ENCODE measurements at places on chromosomes 12 and 14.
A peak's percentile ranks its signal among the peaks of the same experiment; 100 is the strongest.

GRCh38 chr12:110046451-110047187, 1.7 kb downstream of the C12orf76 start:
- no peak for DNase-seq

DNA sequence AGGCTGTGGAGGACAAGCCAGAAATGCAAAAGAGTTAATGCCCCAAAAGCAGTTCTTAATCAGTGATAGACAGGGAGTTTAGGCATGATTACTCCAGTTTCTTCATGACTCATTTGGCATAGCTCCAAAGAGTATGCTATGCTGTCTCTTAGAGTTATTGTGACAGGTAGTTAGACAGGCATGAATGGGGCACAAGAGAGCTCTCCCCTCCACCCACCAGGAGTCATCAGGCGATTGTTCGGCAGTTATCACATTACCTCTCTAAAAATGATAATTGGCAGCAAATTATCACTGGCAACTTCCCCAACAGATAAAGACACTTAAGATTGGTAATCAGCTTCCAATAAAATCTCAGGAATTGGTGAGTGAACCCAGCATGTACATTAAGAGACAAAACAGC, 320.1 kb downstream of the DAD1 start:
- peak; percentile 84 for DNase-seq

DNA sequence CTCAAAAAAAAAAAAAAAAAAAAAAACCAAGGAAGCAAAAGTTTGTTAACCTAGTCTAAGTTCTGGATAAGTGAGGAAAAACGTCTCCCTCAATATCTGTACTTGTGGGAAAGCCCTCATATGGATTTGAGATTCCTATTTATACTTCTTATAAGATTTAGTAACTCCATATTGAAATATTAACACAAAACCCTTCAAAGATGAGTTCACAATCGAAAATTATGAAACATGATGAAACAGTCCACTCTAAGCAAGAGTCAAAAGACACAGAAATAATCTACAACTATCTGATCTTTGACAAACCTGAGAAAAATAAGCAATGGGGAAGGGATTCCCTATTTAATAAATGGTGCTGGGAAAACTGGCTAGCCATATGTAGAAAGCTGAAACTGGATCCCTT, 25.2 kb downstream of the VWF start:
- DNase-seq = no peak

GRCh38 chr12:91001306-91001705, 3.5 kb downstream of the EPYC start:
- DNase-seq = no peak

GRCh38 chr12:118061011-118061872, at the start of gene WSB2:
WSB2 (minus strand) TSS chr12:118061179; CDS start chr12:118061048, 131 bp downstream.
- DNase-seq = peak; percentile 5

- DNase-seq = no peak
Measured at GRCh38 chr12:107894589-107894988, 120.1 kb downstream of the ASCL4 start.

DNA sequence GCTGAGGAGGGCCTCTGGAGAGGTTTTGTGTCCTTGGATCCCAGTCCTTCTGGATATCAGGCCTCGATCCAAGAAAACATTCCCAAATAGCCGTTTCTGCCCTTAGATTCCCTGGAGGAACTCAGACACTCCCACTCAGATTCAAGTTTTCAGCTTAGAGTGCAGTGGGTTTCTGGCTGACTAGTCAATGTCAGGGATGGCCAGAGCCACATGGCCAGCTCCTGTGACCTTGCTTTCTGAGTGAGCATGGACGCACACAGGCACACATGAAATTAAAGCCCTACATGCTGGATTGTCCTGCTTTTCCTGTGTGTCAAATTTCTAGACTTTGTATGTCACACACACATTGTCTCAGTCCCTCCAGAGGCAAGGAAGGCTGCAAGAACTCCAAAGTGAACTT, 86.2 kb downstream of the TNFAIP2 start:
- DNase-seq = no peak

DNA sequence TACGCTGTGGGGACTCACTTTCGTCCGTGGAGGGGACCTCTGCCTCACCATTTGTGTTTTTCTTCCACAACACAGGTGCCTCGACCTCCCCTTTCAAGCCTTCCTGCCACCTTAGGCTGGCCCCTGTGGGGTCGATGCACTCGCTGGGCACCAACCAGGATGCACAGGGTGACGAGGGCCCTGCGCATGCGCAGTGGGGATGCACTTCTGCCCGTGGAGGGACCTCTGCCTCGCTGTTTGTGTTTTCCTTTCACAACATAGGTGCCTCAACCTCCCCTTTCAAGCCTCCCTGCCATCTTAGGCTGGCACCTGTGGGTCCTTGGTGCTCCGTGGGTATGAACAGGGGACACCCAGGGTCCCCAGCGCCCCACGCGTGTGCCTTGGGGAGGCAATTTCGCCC, 356.8 kb downstream of the ALG10 start:
- no peak for DNase-seq

DNA sequence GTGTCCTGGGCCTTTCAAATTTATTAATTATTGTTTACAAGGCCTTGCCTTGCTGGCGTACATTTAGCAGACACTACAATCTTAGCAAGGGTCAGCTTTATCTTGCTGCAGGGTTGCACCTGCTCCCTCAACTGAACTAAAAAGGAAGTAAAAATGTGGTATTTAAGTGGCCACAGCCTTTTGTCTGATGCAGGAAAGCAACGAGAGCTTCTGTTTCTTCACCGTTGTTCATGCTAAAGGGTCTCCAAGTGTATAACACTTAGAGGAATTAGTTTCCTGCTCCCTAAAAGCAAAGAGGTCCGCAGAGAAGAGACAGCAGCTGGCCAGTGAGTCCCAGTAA, 62.8 kb upstream of the EGLN3 start:
- DNase-seq = no peak

- peak; percentile 58 for DNase-seq
Measured at GRCh38 chr12:44930972-44931600, 55.0 kb upstream of the NELL2 start.
